ENCODE measurements at places on chromosomes 5 and 9.

- DNase-seq: peak; percentile 16
Measured at GRCh38 chr9:114002986-114003350, 75.1 kb downstream of the AMBP start.

- DNase-seq: peak; percentile 83
Measured at GRCh38 chr5:114361724-114362196, at the start of gene KCNN2. TSS of gene KCNN2 (plus strand) at chr5:114362070. CDS start at chr5:114362140, 70 bp downstream.

DNA sequence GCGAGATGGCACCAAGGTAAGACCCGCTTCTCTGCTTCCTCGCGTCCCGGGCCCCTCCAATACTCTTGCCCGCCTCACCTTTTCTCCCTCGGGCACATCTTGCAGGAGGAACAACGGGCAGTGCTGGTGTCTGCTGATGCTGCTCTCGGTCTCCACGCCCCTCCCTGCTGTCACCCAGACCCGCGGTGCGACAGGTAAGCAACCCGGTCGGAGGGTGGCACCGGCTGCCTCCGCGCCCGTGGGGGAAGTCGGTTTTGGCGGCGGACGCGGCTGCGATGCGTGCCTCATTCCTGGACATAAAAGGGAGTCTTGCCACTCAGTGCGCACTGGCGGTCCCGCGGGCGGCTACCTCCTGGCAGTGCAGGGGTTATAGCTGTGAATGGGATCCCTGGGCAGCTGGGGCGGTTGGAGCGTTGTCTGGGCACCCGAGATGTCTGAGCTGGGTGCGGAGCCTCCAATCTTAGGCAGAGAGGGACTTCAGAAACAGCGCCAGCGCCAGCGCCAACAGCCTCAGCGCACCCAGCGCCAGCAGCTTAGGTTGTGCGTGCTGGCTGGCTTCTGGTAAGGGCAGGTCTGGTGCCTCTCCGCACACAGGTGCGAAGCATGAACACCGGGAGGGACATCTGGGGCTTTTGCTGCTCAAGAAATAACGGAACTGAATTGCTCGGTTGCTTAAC, 488 bp downstream of the COL15A1 start:
- DNase-seq: peak; percentile 39

DNA sequence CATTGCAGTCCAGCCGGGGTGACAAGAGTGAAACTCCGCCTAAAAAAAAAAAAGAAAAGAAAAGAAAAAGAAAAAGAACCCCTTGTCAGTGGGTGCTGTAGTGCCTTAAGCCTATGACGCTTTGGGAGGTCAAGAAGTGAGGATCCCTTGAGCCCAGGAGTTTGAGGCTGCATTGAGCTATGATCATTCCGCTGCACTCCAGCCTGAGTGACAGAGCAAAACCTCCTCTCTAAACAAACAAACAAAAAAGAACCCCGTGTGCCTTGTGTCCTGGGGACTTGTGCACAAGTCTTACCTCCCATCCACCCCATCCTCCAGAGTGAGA, 33.5 kb upstream of the STXBP1 start:
- DNase-seq: no peak

- no peak for DNase-seq
Measured at GRCh38 chr9:83701769-83702168, 6.0 kb downstream of the UBQLN1 start.

DNA sequence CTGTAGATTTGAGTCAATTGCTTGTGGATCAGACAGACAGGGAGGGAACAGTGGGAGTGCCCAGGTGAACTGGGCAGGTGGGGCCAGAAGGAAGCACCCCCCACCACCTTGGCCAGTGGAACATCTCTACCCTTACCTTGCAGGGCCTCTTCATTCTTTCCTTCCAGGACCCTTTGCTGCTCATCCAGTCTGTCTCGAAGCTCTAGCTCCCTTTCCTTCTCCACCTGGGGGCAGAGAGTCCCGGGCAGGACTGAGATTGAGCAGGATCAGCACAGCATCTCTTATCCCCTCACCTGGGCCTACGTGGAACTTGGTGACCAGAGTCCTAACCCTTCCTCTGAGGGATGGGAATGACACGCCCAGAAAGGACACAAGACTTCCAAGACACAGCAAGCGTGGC, 25.0 kb downstream of the CCDC69 start:
- DNase-seq: no peak

DNA sequence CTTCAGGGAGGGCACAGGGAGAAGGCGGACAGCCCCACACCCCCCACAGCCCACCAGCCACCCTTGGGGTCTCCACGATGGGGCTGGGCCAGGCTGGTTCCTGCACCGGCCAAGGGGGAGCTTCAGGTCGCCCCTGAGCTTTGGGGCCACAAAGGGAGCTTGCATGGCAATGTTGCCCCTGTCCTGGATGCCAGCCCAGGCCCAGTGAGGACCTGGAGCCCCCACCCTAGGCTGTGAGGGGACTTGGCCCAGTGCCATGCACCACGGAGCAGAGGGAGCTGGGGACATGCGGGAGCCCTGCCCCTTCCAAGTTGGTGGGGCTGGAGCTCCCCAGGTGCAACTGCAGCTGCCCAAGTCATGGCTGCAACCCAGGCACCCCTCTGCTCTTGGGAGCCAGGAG, 18.4 kb downstream of the TMEM38B start:
- no peak for DNase-seq

DNA sequence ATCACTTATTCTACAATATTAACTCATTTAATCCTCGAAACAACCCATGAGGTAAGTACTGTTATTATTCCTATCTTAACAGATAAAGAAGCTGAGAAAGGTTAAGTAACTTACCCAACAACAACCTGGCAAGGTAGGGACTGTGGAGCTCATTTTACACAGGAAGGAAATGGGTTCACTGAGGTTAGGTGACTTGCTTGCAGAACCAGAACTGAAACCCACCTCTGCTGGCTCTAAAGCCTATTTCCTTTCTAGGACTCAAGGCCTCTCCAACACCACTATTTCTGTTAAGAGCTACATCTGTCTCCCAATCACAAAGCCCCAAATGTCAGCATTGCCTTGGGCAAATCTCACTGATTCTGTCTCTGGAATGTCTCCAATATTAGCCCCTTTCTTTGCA, 38.9 kb upstream of the IFNK start:
- DNase-seq: no peak

DNA sequence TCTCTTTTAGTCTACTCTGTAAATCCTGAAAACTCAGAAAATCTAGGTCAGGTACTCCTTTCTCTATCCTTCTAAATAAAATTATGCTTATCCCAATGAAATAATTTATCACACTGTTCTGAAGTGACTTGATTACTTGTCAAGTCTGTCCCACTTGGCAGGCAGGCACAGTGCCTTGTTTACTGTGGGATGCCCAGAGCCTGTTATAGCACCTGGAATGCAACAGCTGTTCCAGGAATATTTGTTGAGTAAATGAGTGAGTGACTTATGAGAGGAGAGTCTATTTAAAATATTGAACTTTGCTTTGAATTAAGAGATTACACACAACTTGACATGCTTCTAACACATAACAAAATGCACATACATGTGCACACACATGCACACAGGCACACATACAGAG, 130.0 kb downstream of the MPDZ start:
- no peak for DNase-seq

- DNase-seq: no peak
Measured at GRCh38 chr9:85262333-85262732, 479.4 kb downstream of the AGTPBP1 start.

GRCh38 chr9:20255052-20255451, 367.2 kb downstream of the MLLT3 start:
- DNase-seq: no peak

DNA sequence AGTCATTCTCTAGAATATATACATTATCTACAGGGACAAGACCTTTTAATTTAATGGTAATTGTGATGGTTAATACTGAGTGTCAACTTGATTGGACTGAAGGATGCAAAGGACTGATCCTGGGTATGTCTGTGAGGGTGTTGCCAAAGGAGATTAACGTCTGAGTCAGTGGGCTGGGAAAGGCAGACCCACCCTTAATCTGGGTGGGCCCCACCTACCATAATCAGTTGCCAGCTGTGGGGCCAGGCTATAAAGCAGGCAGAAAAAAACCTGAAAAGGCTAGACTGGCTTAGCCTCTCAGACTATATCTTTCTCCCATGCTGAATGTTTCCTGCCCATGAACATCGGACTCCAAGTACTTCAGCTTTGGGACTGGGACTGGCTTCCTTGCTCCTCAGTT, 112.2 kb upstream of the SMC2 start:
- no peak for DNase-seq

GRCh38 chr9:33291031-33291397, 698 bp downstream of the NFX1 start:
- no peak for DNase-seq

GRCh38 chr5:73444499-73445438, 3.8 kb downstream of the FOXD1 start:
- no peak for DNase-seq

GRCh38 chr5:16673241-16674201, 56.7 kb upstream of the RETREG1 start:
- no peak for DNase-seq

DNA sequence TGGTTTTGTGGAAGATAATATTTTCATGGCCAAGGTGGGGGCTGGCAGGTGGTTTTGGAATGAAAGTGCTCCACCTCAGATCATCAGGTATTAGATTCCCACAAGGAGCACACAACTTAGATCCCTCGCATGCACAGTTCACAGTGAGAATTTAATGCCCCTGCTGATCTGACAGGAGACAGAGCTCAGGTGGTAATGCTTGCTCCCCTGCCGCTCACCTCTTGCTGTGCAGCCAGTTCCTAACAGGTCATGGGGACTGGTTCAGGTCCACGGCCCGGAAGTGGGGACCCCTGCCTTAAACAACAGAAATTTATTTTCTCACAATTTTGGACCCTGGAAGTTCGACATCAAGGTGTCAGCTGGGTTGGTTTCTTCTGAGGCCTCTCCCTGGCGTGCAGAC, 668.7 kb upstream of the ZNF608 start:
- DNase-seq: no peak

GRCh38 chr5:180975338-180975737, 13.3 kb upstream of the BTNL3 start:
- DNase-seq: no peak

DNA sequence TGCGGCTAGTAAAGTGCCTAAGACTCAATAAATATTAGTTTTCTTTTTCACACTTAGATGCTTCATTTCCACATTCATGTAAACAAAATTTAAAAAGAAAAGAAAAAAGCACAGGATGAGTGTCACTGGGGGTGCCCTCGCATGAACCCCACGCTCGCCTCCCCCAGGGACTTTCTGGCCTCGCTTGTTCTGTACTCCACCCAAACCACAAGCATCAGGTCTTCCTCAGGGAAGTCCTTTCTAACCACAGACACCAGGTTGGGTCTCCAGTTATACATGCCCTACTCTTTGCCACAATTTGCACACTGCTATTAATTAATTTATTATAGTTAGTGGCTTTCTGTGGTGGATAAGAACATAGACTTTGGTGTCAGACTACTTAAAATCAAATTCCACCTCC, 92.4 kb downstream of the RORB start:
- DNase-seq: no peak

DNA sequence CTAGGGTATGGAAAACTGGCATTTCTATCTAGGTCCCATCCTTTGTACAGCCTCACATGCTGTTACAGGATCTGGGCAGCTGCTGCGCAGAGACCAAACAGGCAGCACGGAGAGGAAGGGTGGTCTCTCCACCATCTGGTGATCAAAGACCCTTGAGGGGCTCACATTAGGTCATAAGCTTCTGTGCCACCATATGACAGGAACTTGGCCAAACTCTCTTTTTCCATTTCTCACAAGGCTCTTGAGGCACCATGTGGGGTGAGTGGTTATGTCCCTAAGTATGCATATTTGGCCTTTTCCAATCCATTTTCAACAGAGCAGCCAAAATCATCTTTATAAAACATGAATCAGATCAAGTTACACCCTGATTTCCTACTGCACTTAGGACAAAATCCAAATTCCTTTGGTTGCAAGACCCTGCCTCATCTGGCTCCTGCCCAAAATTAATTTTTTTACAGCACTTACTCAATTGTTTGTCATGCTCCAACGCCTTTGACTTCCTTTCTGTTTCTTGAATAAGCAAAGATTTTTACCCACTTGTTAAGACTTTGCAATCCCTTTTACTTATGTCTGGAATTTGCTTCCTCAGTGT, 730.0 kb downstream of the MAT2B start:
- peak; percentile 17 for DNase-seq

- DNase-seq: no peak
Measured at GRCh38 chr5:172687940-172688339, 46.9 kb downstream of the NEURL1B start.

DNA sequence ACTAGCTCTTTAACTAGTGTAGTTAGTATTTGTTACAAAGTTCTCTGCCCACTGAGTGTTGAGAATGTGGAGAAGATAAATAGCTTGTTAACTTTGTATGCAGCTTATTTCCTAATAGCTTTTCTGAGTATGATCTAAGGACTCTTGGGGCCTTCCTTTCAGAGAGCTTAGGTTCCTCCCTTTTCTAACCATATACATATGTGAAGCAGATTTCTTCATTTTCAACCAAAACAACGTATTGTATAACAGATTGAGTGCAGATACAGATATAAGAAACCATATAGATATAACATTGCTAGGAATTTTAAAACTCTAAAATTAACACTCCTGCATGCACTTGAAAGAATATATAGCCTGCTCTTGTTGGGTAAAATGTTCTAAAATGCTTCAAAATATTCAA, 70.4 kb downstream of the SCAMP1 start:
- no peak for DNase-seq

GRCh38 chr5:25649628-25650265, 1005.0 kb upstream of the CDH10 start:
- no peak for DNase-seq

GRCh38 chr9:16069249-16069648, 516.4 kb downstream of the CCDC171 start:
- no peak for DNase-seq

DNA sequence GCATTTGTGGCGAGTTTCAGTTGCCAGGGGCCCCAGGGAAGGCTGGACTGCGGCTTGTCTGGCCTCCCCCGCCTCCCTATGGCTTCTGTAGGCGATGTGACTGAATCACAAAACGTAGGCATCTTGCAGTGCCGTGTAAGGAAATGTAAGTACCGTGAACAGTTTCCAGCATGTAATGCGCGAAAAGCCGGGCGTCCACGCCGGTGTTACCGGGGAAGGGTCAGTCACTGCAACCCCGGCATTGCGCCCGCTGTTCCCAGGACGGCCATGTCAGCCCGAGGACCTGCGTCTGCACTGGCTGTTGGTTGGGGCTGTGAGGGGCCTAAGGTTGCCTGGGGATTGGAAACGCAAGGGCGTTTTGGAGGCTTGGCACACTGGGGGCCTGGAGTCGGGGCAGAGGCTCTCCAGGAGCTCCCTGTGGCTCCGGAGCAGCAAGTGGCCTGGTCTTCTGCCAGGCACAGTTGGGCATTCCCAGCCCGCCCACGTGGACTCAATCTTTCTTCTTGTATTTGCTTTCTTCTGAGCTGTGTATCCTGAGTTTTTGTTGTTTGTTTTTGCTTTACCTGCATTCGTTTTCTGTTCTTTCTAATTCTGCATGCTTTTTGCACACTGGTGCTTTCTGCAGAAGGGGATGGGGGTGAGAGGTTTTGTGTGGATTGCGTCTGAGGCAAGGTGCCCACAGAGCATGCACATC, 36.9 kb upstream of the PLEKHG4B start:
- DNase-seq: no peak

DNA sequence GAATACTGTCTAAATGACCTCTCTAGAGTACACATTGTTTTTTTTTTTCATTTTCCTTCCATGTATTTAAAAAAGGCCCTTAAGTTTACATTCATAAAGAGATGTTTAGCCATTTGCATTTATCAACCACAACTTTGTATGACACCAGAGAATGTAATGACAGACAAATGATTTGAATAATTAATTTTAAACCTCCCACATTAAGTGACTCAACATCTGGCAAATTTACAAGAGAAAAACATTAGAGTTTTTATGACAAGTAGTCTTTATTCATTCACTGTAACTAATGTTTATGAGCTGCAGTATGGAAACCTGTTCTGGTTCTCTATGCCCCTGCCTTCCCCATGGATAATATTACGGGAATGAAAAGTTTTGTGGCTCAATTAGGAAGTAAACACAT, 1093.8 kb upstream of the CDH9 start:
- DNase-seq: no peak

Measured in femur (tissue), 1 donor.